ENCODE measurements at places on chromosomes 12 and 14. TPM values are rescaled to one million over a fixed set of nuclear protein-coding genes. Genes with fewer than 3 reads are reported as not detected.

DNA sequence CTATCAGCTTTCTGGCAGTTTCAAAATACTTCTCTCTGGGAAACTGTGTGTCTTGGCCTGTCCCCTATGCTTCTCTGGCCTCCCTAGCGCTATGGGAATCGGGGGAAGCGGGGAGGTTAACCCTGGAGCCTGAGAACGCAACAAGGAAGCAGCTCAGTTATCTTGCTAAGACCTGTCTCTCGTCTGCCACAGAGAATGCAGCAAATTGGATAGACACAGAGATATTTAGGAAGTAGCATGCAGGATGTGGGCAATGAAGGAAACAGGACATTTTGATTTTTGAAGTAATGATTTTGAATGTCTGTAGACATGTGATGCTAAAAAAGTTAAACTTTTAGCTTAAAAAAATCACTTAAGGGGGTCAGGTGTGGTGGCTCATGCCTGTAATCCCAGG, 6.6 kb upstream of the CALCOCO1 start:
- no peak for ATAC-seq

DNA sequence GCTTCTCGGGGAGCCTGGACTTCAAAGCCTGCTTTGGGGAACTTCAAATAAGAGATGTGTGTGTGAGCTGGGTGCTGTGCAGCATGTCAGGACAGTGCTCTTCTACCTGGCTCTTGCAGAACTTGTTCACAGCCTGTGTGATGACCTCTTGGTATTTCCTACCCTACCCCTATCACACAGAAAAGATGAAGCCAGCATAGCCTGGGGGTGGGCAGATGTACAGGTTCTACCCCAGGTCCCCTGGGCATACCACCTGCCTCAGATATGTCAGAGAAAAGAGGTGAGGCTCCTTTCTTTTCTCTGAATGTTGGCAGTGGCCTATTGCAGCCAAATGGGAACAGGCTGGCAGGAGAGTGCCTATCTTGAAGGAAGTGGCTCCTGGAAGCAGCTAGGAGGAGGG, 111.7 kb upstream of the ALG10B start:
- ATAC-seq, result no peak

GRCh38 chr14:21525571-21525961, 580 bp downstream of the SALL2 start:
- peak; percentile 31 for ATAC-seq

DNA sequence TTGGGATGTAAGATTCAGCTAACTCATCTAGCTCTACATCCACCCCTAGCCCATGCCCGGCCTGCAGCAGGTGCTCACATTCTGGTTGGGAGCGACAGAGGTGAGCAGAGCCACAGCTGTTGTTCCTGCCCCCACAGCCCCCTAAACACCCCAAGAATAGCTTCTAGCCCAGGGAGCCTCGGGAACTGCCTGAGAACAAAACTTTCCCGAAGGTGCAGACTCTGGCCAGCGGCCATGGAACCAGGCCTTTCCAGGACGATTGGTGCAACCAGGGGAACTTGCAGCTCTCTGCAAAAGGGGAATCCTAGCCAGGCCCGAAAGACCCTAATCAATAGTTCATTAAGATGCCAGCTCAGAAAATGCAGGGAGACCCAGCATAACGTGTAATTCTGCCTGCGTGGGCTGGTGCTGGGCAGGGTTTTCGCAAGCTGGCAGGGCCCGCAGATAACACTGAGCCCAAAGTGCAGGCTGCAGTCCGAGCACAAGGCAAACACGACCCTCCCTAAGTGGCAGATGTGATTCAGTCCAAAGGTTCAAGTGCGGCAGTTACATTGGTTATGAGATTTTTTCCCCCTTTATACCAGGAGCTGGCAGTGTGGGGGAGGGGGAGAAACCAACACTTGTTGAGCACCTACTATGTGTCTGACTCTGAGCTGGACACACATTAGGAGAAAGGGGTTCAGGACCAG, 122.5 kb upstream of the MAP1LC3B2 start:
- ATAC-seq, result no peak

The DNAJC22 gene
- not detected for total RNA-seq

Measured in gastroesophageal sphincter (tissue), 4 donors.